ENCODE measurements at places on chromosomes 13 and 19.

DNA sequence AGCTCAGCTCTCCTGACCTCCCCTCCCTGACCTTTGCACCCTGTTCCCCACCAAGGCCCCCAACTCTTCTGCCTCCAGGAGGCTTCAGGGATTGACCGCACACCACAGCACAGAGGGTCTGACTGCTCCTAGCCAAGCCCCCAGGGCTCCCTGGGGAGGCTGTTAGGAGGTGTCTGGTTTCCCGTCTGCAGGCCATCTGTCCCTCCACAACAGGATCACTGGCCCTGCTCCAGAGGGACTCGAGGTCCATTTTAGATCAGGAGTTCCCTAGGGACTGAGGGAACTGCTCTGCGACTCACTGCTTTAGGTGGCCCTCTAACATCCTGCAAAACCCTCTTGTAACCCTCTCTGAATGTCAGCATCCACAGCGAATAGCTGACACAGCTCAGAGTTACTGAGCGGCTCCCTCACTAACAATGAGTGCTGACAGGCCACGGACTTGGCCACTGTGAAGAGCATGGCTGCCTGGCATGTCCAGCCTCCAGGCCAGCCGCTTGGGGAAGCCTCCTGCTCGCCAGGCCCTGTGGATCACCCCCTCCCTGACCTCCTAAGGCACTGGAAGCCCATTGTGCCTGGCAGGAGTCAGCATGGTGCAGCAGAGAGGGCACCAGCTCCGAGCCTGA is 17.7 kb downstream of the GRIK5 start:
- no peak for DNase-seq

DNA sequence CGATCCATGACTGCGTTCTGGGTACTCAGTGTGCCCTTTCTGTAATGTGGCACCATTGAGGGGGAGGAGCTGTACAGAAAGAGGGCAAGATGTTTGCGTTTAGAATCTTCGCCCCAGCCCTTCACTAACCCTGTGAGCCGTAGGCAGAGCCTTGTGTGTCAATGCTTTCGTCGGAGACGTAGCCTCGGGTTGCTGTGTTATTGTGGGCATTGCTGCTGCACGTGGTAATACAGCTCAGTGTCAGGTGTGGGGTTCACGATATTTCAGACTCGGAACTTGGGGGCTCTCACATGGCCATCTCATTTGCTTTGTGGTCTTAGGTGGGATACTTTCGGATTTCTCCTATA is 6.1 kb downstream of the RPS9 start:
- no peak for DNase-seq

GRCh38 chr13:66915596-66916185 is 314.4 kb downstream of the PCDH9 start:
- DNase-seq, result no peak

DNA sequence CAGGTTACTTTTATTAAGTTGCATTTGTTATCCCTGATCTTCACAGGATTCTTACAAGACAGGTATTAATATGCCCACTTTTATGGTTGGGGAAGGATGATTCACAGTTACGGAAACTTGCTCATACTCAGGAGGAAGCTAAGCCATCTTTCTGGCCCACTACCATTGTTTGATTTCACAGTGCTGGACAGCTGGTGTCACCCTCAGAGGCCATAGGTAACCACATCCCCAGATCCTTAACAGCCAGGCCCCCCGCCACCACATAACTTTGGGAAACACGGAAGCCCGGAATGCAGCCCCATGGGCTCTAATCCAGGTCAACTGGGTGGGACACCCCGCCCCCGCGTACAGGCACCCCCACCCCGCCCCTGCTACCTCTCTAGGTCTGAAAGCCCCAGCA is 119.7 kb downstream of the IRS2 start:
- DNase-seq, result no peak

DNA sequence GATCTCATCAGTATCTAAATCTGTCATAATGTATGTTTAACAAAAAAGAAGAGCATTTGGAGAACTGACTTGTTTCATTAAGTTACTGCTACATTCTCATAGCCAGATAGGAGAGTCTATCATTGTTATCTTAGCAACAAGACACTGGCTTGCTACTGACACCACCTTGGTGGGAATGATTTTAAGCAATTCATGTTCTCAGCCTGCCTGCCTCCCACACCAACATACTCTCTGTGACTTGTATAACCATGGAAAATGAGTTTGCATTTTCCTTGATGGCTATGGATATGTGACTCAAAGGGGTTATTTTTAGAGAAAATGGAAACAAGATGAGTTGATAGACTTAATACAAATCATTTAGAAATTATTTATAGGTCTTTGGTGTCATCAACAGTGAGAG is 1308.9 kb downstream of the OLFM4 start:
- DNase-seq, result no peak

Data from NCI-H748 treated with DMSO at 0.1 percent for 48 hours (cell line).